DMS79 (cell line): ENCODE measurements at places on chromosomes 12 and 14.
A peak's percentile ranks its signal among the peaks of the same experiment; 100 is the strongest.

DNA sequence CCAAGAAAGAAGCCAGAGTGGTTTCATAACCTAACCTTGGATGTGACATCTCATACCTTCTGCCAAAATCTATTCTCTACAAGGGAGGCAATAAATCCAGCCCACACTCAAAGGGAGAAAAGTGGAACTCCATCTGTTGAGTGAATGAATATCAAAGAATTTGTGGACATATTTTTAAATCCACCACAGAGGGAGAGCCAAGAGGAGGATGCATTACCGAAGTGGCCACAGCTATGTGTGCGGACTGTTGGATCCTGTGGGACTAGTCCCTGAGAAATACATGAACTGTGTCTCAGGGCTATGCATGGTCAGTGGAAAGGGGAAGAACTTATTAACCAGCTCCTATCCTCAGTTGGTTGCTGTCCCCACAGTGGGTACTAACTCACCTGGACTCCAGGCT is 273.9 kb downstream of the NUAK1 start:
- no peak for DNase-seq

- no peak for DNase-seq
Observed at GRCh38 chr12:79983986-79984620, 49.2 kb upstream of the PPP1R12A start.

- no peak for DNase-seq
Observed at GRCh38 chr12:96197503-96198272, 3.5 kb downstream of the ELK3 start.

DNA sequence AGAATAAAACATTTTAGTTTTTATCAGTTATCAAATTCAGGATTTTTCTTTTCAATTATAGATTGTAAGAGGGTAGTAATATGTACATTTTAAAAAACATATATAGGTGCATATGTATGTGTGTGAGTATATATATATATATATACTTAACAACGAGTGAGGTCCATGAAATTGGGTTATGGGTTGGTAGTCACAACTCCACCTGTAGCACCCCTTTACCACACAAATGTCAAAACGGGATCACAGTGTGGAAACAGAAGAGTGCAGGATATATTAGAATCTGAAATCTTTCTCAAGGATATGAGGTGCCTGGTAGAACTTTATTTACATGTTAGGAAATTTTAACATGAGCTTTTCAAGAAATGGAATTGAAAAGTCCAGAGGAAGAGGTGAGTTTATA is 31.3 kb downstream of the MIA2 start:
- no peak for DNase-seq

GRCh38 chr12:88036353-88036965 is 7.3 kb upstream of the C12orf50 start:
- DNase-seq = no peak

- no peak for DNase-seq
Observed at GRCh38 chr12:130704606-130705005, 11.5 kb downstream of the RIMBP2 start.

DNA sequence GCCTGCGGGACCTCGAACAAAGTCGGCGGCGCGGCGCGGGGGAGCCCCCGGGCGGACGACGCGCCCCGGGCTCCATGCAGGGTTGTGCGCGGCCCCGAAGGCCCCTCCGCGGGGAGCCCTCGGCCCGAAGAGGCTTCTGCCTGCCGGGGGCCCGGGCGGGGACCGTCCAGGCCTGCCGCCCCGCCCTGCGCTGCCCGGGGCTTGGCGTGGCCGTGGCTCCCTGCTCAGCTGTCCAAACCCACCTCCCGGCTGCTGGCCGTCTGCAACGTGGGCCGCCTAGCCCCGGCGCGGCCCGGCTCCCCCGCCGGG is 670 bp downstream of the DYRK2 start:
- DNase-seq = no peak

DNA sequence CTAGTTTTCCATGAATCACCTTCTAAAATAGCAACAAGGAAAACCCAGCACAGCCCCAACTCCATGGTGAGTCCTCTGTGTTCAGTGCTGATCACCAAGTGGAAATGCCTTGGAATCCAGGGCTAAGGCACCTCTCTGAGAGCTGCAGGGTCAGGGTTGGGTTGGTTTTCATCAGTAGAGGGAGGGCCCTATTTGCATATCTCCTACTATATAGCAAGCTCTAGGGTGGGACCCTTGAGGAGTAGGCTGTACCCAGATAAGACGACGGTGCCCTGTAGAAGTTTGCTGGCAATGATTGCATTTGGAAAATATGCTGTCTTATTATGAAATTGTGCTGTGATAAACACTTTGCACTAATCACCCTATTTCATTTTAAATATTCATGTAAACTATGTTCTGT is 1011.8 kb downstream of the TMEM121 start:
- DNase-seq = no peak

- DNase-seq = no peak
Observed at GRCh38 chr12:128754275-128754674, 69.5 kb downstream of the SLC15A4 start.

DNA sequence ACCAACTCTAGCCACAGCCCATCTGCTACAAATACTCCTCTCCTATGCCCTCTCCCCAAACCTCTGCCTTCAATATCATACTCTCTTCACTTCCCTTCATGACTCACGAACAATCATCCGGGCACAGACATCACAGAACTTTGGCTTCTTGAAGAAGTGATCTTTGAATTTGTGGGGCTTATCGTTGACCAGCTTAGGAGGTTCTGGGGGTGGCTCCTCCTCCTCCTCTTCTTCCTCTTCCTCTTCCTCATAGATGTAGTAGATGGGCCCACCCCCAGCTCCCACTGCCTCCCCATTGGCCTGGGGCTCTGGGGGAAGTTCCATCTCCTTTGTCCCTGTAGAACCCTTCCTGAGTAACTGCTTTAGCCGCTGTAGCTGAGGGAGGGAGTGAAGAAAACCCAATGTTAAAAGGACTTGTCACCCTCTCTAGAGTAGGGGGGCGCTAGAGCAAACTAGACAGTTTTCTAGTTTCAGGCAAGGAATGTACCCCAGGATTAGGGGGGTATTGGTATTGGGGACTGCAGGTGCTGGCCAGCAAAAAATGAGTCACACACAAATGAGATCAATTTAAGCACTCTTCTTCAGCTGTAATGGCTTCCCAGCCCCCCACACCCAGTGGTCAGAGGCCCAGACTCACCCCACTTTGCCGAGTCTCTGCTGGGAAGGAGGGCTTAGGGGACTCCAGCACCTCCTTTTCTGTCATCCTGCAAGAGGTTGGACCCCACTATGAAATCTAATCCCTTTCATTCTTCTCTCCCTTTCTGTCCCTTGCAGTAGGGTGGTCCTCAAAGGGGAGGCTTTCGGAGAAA is 1.8 kb downstream of the STAC3 start:
- DNase-seq = no peak

- no peak for DNase-seq
Observed at GRCh38 chr14:37198273-37198598, 499 bp downstream of the MIPOL1 start.

GRCh38 chr12:106149096-106149784 is 10.5 kb upstream of the NUAK1 start:
- DNase-seq = no peak

GRCh38 chr12:26244503-26244902 is 49.1 kb downstream of the SSPN start:
- DNase-seq = no peak

- DNase-seq = no peak
Observed at GRCh38 chr14:76510181-76510580, 134.2 kb downstream of the ESRRB start.

DNA sequence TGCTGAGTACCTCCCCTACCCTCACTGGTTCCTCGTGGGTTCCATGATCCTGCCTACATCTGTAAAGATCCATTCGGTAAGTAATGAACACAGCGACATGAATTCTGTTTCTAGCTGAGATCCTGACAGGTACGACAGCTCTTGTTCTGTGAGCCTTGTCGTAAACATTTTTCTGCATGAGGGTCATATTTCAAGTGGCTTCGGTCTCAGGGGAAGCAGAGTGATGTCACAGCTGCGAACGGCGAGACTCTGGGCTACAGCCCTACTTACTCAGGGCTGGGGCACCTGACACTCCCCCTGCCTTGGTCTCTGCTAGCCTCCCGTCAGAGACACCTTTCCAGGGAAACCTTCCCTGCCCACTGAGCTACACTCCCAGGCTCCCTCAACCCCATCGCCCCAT is 85.8 kb downstream of the RBM19 start:
- DNase-seq = peak; percentile 64
